AG04450 (cell line): ENCODE measurements at places on chromosomes 1 and 21. TPM values are rescaled to one million over a fixed set of nuclear protein-coding genes. Genes with fewer than 3 reads are reported as not detected.

DNA sequence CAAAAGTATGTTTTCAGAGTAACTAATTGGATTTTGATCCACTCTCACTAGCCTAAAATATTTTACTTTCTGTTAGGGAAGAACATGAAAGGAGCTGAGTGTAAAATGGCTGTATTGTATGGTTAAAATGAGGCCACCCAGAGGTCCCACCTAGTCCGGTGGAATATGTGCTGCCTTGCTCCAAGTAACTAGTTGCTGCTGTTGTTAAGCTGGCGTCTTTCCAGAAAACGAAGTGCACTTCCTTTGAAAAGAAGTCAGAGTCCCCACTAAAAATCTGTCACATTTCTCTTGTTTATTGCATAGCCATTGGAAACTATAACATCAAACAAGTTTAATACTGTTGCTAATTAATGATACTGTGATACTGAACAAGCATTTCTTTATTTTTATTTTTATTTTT lies 3.2 kb downstream of the SLC25A33 start:
- no peak for DNase-seq

TAGLN2 gene
- polyA plus RNA-seq: 400 and 472 TPM in 2 replicates

DNA sequence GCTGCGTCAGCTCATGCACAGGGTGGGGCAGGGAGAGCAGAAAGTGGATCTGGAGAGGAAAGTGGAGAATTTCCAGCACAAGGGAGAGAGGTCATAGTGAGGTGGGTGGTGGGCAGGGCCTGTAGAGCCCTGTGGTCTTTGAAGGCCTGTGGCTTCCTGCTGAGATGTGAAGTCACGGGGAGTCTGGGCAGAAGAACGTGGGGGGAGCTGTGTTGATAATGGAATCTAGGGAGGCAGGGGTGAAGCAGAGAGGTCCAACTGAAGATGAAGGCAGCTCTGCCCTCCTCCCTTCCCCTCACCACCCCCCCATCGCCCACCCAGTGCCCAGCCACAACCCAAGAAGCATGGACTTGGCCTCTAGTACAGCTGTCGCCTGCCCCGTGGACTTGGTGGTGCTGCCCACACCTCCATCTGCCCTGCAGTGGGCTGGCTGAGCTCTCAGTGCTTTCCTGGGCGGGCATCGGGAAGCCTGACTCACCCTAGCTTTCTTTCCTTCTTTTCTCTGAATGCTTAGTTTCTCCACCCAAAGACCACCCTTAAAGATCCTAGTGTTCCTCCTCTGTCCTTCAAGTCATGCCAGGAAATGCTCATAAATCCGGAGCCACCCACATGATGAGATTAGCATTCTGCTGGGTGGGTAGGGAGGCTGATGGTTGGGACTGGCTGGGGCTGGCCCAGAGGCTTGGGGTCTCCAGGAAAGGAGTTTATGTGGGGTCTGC lies 186.1 kb downstream of the TRABD2B start:
- no peak for DNase-seq

KCNQ4 gene
- 0.04 TPM in 1 of 2 replicates, not detected in the other for polyA plus RNA-seq

- DNase-seq: no peak
These were observed 292.5 kb downstream of the HLX start for GRCh38 chr1:221171768-221172167.

AMY2A gene
- polyA plus RNA-seq: not detected in 2 replicates

DNA sequence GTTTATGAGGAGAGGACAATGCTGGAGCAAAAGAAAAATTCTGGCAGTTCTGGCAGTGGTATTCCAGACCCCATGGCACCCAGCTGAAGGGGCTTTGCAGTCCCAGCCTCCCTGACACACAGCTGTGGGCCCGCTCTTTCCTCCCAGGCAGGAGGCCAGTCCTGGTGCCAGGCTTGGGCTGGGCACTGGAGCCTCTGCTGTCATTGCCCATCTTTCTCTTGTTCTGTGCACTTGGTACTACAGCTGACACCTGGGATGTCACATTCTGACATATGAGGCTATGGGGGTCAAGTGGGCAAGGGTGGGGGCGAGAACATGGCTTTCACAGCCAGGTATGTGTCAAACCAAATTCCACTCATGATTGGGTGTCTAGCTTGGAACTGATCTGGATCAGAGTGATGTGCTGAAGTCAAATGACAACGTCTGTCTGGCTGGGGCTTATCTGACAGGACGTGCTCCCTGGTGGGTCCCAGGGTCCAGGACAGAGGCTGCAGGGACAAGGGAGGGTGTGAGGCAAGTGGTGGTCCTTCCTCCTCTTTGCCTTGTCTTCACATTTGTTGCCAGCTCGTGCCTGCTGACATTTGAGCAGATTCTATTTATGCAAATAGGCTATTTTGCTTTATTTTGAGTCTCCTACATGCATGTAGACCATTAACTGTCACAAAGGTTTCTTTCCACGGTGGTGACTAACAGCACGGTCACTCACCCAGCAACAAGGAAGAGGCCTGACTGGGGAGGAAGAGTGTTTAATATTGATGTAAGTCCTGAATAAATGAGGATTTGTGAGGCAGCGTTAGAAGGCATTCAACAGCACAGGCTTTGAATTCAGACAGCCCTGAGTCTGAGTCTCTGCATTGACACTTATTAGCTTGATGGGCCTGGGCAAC lies 336.3 kb downstream of the PBX1 start:
- no peak for DNase-seq

DNA sequence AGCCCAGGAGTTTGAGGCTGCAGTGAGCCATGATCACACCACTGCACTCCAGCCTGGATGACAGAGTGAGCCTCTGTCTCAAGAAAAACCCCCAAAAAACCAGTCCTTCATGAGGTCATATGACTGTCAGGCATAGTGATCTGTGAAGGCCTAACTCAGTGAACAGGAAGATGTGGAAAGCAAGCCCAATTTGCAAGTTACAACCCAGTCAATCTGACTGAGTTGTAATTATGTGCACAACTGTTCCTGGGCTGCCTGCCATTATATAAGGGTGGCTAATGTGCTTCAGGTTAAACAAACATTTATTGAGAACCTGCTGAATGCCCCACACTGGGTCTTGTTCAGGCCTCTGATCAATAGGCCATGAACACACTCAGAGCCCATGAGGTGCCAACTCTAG lies 38.2 kb upstream of the KIRREL1 start:
- no peak for DNase-seq

GRCh38 chr1:199272628-199273086 lies 633.8 kb downstream of the PTPRC start:
- peak; percentile 84 for DNase-seq

DNA sequence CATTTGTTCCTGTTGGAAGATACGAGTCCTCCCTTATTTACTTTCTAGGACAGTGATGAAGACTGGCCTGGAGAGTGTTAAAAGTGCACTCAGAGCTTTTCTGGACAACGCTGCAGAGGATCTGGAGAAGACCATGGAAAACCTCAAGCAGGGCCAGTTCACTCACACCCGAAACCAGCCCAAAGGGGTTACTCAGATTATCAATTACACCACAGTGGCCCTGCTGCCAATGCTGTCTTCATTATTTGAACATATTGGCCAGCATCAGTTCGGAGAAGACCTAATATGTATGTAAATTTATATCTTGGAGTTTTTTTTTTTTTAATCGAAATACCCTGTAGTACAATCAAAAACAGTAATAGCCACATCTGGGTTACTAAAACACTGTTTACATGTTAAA lies 190.5 kb downstream of the ZP4 start:
- DNase-seq: no peak

DNA sequence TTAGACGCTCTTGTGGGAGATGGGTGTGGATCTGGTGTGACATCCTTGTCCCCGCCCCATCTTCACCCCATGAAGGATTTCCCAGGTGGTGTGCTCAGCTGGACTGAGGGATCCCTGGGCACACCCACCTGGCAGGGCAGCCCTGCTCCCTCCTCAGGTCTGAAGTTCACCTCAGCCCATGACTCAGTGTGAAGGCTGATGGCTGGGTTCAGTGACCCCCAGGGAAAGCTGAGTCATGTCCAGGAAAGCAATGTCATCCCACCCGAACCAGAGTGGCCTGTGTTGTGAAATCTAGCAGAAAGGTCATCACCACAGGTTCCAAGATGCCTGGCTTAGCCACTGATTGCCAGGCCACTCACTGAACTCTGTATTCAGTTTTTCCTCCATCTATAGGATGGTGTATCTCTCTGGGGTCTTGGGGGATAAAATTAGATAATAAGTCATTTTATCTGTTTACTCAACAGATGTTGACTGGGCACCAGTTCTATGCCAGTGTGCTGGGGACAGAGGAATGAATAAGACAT lies 97.7 kb upstream of the JUN start:
- DNase-seq: no peak

GRCh38 chr21:25171438-25171837 lies 435.8 kb downstream of the MRPL39 start:
- no peak for DNase-seq

MPZL1 gene
- polyA plus RNA-seq: 144 and 198 TPM in 2 replicates

BCAS2 gene
- 35.3 and 52.1 TPM in 2 replicates for polyA plus RNA-seq

GRCh38 chr1:17121881-17122280 lies 2.6 kb upstream of the PADI2 start:
- no peak for DNase-seq

GRCh38 chr1:36142121-36142520 lies 7.2 kb downstream of the TRAPPC3 start:
- no peak for DNase-seq
